ENCODE measurements at places on chromosomes 4 and X. TPM values are rescaled to one million over a fixed set of nuclear protein-coding genes. Genes with fewer than 3 reads are reported as not detected.

- H3K27ac ChIP-seq = peak overlapping the region; percentile 66
- peaks cover 27% of the 10 kb centered on the region for H3K4me1 ChIP-seq
- no peak for DNase-seq
- peaks cover 3% of the 10 kb centered on the region for H3K36me3 ChIP-seq
Observed at GRCh38 chr4:40458683-40459082, 123.5 kb downstream of the CHRNA9 start.

DNA sequence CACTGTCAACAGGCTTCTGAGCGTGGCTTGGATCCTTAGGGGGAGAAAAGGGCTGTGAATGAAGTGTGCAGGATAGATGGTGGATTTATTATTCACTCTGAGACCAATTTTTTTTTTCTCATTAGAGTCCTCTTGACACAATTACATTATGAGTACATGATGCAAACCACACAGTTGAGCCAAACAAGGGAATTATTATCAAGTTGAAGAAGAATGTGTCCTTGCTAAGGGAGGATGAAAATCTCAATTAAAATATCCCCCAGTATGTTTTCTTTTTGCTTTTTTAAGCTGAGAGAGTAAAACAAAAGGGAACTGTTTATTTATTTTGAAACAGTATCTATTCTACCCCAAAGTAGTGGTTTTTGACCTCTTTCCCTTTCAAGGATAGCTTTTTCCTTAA is 40.4 kb downstream of the RPS3A start:
- no peak for DNase-seq
- no peaks in the 10 kb centered on the region for H3K4me1 ChIP-seq
- H3K36me3 ChIP-seq = peaks cover 3% of the 10 kb centered on the region
- H3K27me3 ChIP-seq = no peaks in the 10 kb centered on the region
- no peak overlapping the region for H3K27ac ChIP-seq
- no peak overlapping the region for H3K4me3 ChIP-seq

CLDN24 gene
- not detected for total RNA-seq

CENPVL2 gene
- not detected for total RNA-seq

- H3K36me3 ChIP-seq = no peaks in the 10 kb centered on the region
- no peak overlapping the region for H3K27ac ChIP-seq
- DNase-seq = no peak
- no peaks in the 10 kb centered on the region for H3K27me3 ChIP-seq
- H3K4me3 ChIP-seq = no peak overlapping the region
Observed at GRCh38 chr4:155657169-155657568, 9.5 kb upstream of the GUCY1A1 start.

GRCh38 chrX:9351126-9351525 is 113.7 kb upstream of the TBL1X start:
- no peak for DNase-seq
- no peaks in the 10 kb centered on the region for H3K36me3 ChIP-seq
- H3K4me1 ChIP-seq = no peaks in the 10 kb centered on the region
- no peak overlapping the region for H3K27ac ChIP-seq
- H3K4me3 ChIP-seq = no peak overlapping the region

DNA sequence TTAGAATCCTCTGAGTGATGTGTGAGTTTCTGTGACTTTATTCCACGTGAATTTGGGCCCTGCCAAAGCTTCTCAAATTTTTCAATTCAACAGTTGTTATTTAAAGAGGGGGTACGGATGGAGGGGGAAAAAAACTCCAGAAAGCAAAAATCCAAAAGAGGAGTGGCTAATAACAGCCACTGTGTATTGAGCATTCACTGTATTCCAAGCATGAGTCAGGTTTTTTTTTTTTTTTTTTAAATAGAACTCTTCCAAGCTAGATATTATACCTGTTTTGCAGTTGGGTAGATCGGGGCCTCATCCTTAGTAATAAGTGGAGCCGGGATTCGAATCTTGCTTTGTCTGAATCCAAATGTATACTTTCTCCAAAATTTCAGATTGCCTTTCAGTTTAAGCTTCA is 6.4 kb upstream of the RHOH start:
- no peaks in the 10 kb centered on the region for H3K4me1 ChIP-seq
- H3K4me3 ChIP-seq = no peak overlapping the region
- no peak overlapping the region for H3K27ac ChIP-seq
- no peak for DNase-seq
- H3K36me3 ChIP-seq = no peaks in the 10 kb centered on the region
- no peaks in the 10 kb centered on the region for H3K27me3 ChIP-seq

DNA sequence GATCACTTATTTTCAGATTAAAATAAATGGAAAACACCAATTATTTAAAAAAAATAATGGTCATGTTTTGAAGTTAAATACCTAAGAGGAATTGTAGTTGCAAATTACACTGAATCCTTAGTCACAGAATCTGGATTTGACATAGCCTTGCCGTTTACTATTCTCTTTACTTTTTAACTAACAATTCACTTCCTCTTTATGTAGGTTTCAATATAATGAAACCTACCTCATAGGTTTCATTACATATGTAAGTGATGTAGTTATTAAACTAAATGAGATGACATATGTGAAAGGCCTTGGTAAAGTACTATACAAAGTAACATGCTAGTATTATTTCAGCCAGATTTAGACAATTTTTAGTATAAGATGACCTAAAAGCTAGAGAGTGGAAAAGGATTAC is 6.5 kb downstream of the SPP1 start:
- H3K4me3 ChIP-seq = no peak overlapping the region
- H3K36me3 ChIP-seq = no peaks in the 10 kb centered on the region
- no peak for DNase-seq
- H3K27ac ChIP-seq = no peak overlapping the region
- H3K27me3 ChIP-seq = no peaks in the 10 kb centered on the region
- H3K4me1 ChIP-seq = no peaks in the 10 kb centered on the region

- H3K27me3 ChIP-seq = no peaks in the 10 kb centered on the region
- H3K36me3 ChIP-seq = peaks cover 5% of the 10 kb centered on the region
- DNase-seq = no peak
Observed at GRCh38 chr4:25347971-25348370, 29.1 kb upstream of the ANAPC4 start.

GRCh38 chr4:68218044-68218443 is 27.4 kb downstream of the TMPRSS11B start:
- no peaks in the 10 kb centered on the region for H3K36me3 ChIP-seq
- H3K27ac ChIP-seq = no peak overlapping the region
- no peak overlapping the region for H3K4me3 ChIP-seq
- no peak for DNase-seq

GRCh38 chrX:153647461-153648357 is 706 bp downstream of the DUSP9 start:
- H3K4me1 ChIP-seq = peaks cover 4% of the 10 kb centered on the region
- no peaks in the 10 kb centered on the region for H3K36me3 ChIP-seq
- H3K27me3 ChIP-seq = no peaks in the 10 kb centered on the region

FANCB gene
- 0.25 TPM for total RNA-seq

GRCh38 chr4:87235020-87235671 is 14.7 kb upstream of the KLHL8 start:
- H3K27ac ChIP-seq = no peak overlapping the region
- no peak for DNase-seq
- H3K36me3 ChIP-seq = no peaks in the 10 kb centered on the region
- peaks cover 4% of the 10 kb centered on the region for H3K4me1 ChIP-seq

DNA sequence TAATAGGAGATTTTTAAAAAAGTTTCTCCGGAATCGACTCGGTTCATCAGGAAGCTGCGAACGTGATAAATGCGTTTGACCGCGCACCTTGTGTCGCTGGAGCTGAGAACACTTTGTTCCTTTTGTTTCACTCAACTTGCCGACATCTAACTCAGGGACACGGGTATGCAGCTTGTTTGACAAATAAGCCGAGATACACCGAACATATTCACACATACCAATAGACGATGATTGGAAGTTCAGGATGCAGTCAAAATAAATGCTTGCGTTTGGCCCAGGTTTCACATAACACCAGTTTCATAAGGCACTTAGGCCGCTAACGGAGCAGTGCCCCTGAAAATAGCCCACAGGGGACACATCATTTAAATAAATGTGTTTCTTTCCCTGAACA is 932 bp upstream of the SHISA3 start:
- no peak overlapping the region for H3K4me3 ChIP-seq
- H3K27ac ChIP-seq = no peak overlapping the region
- peaks cover 6% of the 10 kb centered on the region for H3K27me3 ChIP-seq

- no peaks in the 10 kb centered on the region for H3K4me1 ChIP-seq
- H3K27me3 ChIP-seq = peaks cover 3% of the 10 kb centered on the region
- H3K4me3 ChIP-seq = no peak overlapping the region
Observed at GRCh38 chr4:90190525-90190924, 63.3 kb downstream of the CCSER1 start.

SFRP2 gene
- total RNA-seq = 0.08 TPM

GRCh38 chr4:108596344-108596743 is 24.0 kb upstream of the RPL34 start:
- H3K36me3 ChIP-seq = no peaks in the 10 kb centered on the region
- DNase-seq = no peak
- H3K27ac ChIP-seq = no peak overlapping the region
- H3K4me3 ChIP-seq = no peak overlapping the region
- H3K4me1 ChIP-seq = no peaks in the 10 kb centered on the region
- no peaks in the 10 kb centered on the region for H3K27me3 ChIP-seq

HGFAC gene
- 23.3 TPM for total RNA-seq

PDE6B gene
- total RNA-seq = 7.3 TPM

- DNase-seq = no peak
- H3K4me3 ChIP-seq = no peak overlapping the region
- no peak overlapping the region for H3K27ac ChIP-seq
- no peaks in the 10 kb centered on the region for H3K4me1 ChIP-seq
Observed at GRCh38 chr4:54513204-54513603, 144.6 kb upstream of the KIT start.

DNA sequence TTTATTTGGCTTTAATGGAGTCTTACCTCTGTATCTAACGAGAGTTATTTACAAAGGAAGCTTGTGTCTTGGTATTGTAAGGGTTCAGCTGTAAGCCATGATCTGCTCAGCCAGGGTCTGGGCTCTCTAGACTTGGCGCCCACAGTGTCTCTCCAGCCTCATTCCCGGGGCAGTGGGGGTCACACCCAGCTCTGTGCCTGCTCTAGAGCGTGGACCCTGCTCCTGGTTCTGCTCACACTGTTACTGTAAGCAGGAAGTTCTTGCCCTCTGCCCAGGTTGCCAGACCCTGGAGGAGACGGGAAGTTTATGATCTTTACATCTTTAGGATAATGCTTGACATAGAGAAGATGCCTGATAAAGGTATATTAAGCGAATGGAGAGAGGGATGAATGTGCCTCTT is 235.7 kb downstream of the PTTG2 start:
- H3K27me3 ChIP-seq = no peaks in the 10 kb centered on the region
- no peaks in the 10 kb centered on the region for H3K4me1 ChIP-seq
- H3K4me3 ChIP-seq = no peak overlapping the region
- no peaks in the 10 kb centered on the region for H3K36me3 ChIP-seq
- no peak overlapping the region for H3K27ac ChIP-seq

DNA sequence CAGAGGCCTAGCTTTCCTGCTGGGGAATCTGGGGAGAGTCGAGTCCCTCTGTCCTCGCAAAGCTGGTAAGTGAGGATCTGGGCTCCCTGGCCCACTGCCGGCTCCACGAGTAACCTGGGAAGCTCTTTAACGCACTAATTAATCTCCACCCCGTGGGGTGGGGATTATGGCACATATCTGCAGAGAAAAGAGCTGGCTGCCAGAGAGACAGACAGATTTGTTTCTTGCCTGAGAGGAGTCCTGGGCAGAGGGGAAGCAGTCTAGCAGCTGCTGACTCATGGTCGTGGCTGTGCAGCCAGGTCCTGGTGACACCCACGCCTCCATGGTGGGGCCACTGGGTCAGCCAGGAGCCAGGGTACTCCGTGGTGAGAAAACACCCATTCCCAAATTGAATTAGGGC is 14.0 kb downstream of the SORCS2 start:
- H3K27ac ChIP-seq = no peak overlapping the region
- no peak overlapping the region for H3K4me3 ChIP-seq
- H3K36me3 ChIP-seq = no peaks in the 10 kb centered on the region
- DNase-seq = no peak
- no peaks in the 10 kb centered on the region for H3K27me3 ChIP-seq
- H3K4me1 ChIP-seq = peaks cover 22% of the 10 kb centered on the region

CFAP99 gene
- total RNA-seq = 0.33 TPM

All from liver (tissue), 10 donors.